Fibroblast of gingiva (primary cell): ENCODE measurements at places on chromosomes 16 and 17.
A peak's percentile ranks its signal among the peaks of the same experiment; 100 is the strongest.

DNA sequence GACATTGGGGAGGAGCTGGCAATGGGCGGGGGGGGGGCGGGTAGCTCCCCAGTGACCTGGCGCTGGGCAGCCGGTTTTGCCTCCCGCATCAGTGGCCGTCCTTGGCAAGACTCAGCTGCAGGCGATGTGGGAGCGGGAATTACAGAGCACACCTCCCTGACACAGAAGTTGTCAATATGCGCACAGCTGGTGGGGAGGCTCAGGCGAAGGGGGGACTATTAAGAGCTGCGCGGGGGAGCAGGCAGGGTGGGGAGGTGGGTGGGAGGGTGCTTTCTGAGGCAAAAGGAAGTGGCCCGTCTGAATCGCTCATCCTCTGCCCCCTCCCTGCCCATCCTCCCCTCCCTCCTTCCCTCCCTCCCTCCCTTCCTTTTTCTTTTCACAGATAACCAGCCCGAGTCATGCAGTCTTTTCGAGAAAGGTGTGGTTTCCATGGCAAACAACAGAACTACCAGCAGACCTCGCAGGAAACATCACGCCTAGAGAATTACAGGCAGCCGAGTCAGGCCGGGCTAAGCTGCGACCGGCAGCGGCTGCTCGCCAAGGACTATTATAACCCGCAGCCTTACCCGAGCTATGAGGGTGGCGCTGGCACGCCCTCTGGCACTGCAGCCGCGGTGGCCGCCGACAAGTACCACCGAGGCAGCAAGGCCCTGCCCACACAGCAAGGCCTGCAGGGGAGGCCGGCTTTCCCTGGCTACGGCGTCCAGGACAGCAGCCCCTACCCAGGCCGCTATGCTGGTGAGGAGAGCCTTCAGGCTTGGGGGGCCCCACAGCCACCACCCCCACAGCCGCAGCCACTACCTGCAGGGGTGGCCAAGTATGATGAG lies 44.0 kb downstream of the SREBF1 start:
- DNase-seq, result no peak

- no peak for DNase-seq
Observed at GRCh38 chr16:69314534-69314933, 3.4 kb downstream of the VPS4A start.

DNA sequence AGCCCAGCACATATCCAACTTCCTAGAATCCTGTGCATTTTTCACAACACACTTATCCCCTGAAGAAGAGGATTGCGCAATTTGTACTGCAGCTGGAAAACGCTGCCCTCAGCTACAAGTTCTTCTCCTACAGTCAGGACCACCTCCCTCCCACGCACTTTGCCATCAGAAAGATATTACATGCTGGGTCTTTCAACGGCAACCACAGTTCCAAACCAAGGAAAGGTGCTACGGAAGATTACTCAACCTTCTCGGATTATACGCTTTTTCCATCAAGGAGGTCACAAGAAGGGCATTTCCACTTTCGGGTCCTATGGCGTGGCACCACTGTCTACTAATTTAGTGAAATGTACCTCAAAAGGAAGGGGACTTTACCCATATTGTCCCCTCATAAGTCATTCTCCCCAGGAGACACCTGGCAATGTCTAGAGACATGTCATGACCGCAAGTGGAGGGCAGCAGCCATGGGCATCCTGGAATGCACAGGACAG lies 35.2 kb downstream of the USP7 start:
- peak; percentile 11 for DNase-seq

GRCh38 chr16:89601906-89602272 lies 11.6 kb upstream of the DPEP1 start:
- peak; percentile 30 for DNase-seq

DNA sequence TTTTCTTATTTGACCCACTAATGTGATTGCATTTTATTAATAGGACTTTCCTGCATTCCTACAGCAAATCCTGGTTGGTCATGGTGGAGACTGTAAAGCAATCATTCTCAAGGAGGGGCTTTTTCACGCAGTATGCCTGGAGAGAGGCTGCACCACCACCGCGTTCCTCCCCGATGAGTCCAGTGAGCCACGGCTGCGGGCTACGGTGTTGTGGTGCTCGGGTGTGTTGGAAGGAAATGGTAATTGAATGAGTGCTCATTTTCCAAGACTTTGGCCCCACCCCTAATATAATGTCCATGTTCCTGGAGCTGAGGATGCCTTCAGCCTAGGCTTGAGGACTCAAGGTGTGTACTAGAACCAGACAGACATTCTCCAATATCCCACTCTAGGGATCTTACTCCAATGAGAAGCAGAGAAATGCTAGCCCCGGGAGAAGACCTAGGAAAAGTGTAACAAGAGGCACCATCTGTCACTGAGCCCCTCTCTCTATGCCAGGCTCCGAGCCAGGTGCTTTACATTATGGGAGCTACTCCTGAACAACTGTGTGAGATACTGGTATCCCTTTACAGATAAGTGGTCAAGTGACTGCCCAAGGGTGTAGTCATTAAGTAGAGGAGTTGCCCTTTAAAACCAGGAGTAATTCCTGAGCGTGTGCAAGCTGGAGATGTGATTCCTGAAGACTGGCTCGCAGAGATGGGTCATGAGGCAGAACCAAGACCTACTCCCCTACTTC lies 39.4 kb downstream of the HEATR6 start:
- no peak for DNase-seq

GRCh38 chr17:50147841-50148225 lies 2.6 kb downstream of the PPP1R9B start:
- DNase-seq, result peak; percentile 51

GRCh38 chr16:81478876-81479511 lies 34.4 kb downstream of the CMIP start:
- DNase-seq, result no peak

- peak; percentile 66 for DNase-seq
Observed at GRCh38 chr16:86567701-86568581, 1.3 kb downstream of the FOXC2 start.
